Tibial nerve (tissue), 4 donors: ENCODE measurements at places on chromosomes 4 and X. TPM values are rescaled to one million over a fixed set of nuclear protein-coding genes. Genes with fewer than 3 reads are reported as not detected.

- DNase-seq: peak; percentile 4
Measured at GRCh38 chr4:19693936-19694570, 557.7 kb upstream of the SLIT2 start.

GRCh38 chrX:140766024-140766611, 56.6 kb downstream of the LINC00632 start:
- DNase-seq: peak; percentile 25

The RAI2 gene
- 24.3 TPM for total RNA-seq

- DNase-seq: no peak
Measured at GRCh38 chrX:13194291-13195103, 125.4 kb downstream of the ATXN3L start.

- no peak for DNase-seq
Measured at GRCh38 chr4:28287831-28288233, 1427.2 kb downstream of the STIM2 start.

- DNase-seq: no peak
Measured at GRCh38 chrX:20620306-20620705, 353.6 kb upstream of the RPS6KA3 start.

GRCh38 chrX:17656035-17656418, 81.3 kb upstream of the SCML1 start:
- DNase-seq: no peak

DNA sequence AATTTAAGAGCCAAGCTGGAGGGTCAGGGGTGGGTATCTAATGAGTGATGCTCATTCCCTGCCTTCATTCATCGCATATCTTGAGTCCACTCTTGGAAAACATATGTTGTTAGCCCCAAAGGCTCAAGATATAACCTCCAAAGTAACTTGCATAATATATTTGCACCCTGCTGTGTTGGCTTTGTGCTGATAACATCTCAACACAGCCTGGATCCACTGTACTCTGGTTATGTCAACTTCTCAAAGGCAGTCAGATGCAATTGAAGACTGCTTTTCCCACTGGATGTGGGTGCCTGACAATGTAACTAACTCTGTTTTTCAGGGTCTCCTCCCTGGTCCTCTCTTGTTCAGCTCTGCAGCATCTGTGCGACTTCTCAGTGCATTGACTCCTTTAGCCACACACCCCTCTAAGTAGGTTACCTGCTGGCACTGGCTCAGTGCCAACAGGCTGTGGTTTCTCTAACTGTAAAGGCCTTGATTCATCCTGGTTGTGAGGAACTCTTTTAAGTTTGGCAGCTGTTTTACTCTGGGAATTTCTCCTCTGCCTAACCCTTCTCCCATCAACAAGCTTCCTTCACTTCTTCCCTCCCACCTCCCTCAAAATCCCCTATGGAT, 28.1 kb downstream of the SLC16A2 start:
- DNase-seq: no peak

DNA sequence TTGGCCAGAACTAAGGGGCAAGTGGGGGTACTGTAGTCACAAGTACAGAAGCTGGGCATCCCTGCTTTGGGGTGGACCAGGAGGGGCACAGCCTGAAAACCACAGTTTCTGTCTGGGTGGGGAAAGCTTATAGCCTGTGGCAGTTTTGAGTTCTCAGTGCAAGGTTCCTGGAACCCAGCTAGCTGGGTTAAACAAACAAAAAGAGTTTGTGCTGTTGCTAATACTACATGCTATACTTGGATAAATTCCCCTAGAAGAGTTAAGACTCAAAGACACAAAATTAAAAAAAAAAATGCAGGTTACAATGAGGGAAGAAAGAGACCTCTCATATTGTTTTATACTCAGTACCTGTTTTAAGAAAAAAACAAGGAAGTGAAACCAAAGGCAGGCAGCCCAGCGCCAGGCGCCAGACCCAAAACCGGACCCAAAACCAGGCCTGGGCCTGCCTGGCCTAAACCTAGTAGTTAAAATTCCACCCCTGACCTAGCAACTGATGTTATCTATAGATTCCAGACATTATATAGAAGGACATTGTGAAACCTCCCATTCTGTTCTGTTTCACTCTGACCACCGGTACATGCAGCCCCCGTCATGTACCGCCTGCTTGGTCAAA, 50.8 kb downstream of the SLC2A9 start:
- no peak for DNase-seq

The ZDHHC15 gene
- total RNA-seq: 4.4 TPM

DNA sequence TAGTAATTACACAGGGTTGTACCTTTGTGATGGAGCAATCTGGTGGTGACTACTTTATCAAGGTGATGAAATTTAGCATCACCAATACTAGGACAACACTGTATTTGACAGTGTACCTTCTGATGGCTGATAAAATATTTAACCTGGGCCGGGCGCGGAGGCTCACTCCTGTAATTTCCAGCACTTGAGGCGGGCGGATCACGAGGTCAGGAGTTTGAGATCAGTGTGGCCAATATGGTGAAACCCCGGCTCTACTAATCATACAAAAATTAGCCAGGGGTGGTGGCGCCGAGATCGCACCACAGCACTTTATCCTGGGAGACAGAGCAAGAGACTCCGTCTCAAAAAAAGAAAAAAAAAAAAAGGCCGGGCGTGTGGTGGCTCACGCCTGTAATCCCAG, 1.9 kb upstream of the TAF1 start:
- no peak for DNase-seq

The MTMR8 gene
- total RNA-seq: 2.7 TPM

GRCh38 chr4:4871573-4872313, 12.3 kb downstream of the MSX1 start:
- no peak for DNase-seq

DNA sequence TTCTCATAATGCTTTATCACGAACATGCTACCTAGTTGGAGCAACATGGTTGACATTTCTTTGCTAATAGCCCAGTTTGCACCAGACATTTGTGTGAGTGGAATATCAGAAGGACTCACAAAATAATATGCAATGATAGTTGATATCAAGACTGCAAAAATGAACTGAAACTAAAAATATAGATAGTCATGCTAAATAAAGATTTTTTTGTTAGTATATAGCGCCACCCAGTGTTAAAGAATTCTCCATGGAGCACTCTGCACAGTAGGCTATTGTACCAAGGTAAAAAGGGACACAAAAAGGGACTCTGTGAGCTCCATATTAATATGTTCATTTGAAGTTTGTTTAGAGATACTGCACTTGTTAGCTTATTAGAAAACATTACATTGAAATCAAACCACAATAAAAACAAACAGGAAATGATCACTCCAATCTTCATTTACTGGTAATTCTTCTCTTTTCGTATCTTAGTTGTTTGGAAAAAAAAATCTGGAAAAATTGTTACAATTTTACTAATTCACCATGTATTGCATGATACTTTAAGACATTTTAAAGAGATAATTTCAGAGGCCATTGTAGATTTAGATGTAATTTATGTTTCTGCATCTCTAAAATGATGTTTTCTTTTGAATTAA, 1509.6 kb downstream of the ADGRL3 start:
- DNase-seq: no peak

The PSAPL1 gene
- total RNA-seq: not detected

DNA sequence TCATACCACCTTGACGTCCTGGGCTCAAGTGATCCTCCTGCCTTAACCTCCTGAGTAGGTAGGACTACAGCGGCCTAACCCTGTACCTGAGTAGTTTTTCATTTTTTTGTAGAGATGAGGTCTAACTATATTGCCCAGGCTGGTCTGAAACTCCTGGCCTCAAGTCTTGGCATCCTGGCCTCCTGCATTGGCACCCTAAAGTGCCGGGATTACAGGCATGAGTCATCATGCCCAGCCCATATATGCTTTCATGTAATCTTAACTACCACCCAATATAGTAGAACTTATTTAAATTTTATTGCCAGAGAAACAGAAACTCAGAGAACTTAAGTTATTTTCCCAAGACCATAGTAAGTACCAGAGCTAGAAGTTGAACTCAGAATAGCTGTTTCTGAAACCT, 27.1 kb downstream of the AFM start:
- DNase-seq: no peak

GRCh38 chrX:320126-320783, 1.7 kb upstream of the GTPBP6 start:
- no peak for DNase-seq

GRCh38 chrX:31547416-31547815, 475.6 kb upstream of the FTHL17 start:
- no peak for DNase-seq

The POU4F2 gene
- total RNA-seq: not detected

The RAB40AL gene
- 1.4 TPM for total RNA-seq

DNA sequence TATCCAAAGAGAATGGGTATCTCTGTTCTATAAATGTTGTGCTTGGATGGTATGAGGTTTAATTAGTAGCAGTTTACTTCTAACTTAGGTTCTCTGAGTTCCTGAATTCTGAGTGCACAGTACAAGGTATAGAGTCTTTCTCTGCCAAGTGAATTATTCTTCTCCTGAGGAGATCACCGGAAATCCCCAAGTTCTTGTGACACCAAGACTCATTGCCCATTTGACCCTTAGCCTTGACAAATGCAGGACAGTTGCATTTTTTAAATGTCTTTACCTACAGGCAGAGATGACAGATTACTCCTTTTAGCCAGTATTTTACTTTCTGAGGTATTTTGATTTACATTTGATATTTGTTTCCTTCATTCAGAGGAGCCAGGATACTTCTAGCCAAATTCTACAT, 72.9 kb downstream of the MAOA start:
- no peak for DNase-seq

- DNase-seq: no peak
Measured at GRCh38 chr4:53314252-53314651, 51.6 kb downstream of the SCFD2 start.

GRCh38 chr4:57042711-57043169, 64.0 kb downstream of the POLR2B start:
- DNase-seq: peak; percentile 69

DNA sequence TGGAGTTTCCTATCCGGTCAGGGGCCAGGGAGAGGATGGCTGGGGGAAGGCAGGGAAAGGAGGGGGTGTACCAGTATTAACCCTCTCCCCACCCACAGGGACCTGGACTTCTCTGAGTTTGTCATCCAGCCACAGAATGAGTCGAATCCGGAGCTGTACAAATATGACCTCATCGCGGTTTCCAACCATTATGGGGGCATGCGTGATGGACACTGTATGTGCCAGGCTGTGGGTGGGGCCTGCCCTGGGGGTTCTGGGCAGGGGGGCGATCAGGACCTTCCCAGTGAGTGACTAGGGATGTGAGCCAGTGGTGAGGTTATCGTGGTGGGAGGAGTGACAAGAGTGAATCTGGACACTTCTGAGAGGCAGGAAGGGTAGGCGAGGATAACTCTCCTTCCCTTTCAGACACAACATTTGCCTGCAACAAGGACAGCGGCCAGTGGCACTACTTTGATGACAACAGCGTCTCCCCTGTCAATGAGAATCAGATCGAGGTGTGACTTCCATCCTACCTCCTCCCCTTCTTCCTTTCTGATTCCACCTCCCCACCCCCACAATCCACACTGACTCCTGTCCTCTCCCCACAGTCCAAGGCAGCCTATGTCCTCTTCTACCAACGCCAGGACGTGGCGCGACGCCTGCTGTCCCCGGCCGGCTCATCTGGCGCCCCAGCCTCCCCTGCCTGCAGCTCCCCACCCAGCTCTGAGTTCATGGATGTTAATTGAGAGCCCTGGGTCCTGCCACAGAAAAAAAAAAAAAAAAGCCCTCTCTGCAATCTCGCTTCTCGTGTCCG, 14.6 kb downstream of the USP11 start:
- no peak for DNase-seq

- DNase-seq: no peak
Measured at GRCh38 chr4:17066236-17066635, 167.8 kb upstream of the LDB2 start.

The RIPPLY1 gene
- not detected for total RNA-seq

DNA sequence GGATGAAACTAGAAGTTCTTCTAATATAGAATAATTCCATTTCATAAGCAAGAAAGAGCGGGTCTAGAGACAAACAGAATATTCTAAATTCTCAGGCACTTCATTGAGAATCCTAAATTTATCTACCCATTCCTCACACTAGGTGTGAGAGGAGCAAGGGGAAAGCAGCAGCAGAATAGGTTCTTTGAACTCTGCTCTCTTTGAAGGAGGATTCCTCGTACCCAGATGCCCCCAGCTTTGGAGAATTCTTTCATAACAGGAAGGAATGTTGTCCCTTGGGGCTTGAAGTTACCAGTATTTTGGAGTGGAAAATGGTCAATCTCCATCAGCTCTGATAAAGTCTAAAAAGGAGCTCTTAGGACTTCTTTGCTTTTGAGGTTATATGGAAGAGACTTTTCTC, 59.7 kb upstream of the RASGEF1B start:
- no peak for DNase-seq

- DNase-seq: no peak
Measured at GRCh38 chr4:14070289-14070880, 442.9 kb upstream of the BOD1L1 start.

The INTS12 gene
- 29.5 TPM for total RNA-seq

The C4orf51 gene
- total RNA-seq: not detected

DNA sequence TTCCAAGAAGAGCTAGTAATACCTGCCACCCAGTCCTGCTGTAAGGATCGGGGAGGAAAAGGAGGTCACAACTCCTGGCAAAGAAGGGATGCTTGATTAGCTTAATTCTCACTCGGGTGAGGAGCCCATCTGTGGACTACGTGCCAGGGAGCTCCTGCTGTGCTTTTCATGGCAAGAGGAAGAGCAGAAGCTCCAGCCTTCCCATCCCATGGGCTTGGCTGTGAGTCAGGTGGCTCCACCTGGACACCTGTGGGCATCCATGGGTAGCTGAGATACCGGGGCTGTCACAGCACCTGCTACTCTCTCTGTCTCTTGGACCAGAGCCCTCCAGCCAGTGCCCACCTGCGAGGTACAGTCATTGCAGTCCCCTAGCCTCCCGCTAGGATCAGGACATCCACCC, 18.0 kb downstream of the CLNK start:
- no peak for DNase-seq

DNA sequence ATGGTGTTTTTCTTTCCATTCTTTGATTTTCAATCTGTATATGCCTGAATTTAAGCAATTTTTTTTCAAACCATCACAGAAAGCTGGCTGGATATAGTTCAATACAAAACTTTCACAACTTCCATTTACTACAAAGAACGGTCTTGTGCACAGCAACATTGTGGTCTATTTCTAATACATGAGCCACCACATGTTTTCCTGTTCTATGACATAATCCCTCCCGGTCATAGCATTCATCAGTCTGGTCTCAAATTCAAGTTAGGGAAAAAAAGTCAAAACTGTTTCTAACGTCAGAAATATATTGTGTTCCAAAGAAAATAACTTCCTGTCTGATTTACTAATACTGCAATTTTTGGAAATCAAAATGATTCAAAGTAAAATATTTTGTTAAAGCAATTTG, 7.5 kb upstream of the CXCL6 start:
- DNase-seq: no peak

The CXCL5 gene
- not detected for total RNA-seq

DNA sequence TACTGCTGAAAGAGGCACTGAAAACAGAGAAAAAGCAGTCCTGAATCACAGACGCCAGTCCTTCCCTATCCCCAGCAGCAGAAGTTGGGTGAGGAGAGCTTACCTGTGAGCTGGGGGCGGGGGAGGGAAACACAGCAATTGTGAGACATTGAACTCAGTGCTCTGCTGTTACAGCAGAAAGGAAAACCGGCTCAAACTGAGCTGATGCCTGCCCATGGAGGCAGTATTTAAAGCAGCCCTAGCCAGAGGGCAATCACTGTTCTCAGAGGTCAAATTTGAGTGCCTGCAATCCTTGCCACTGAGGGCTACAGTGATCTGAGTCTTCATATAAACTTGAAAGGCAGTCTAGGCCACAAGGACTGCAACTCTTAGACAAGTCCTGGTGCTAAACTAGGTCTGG, 220.7 kb downstream of the GRXCR1 start:
- DNase-seq: no peak

GRCh38 chr4:186167605-186168004, 23.8 kb upstream of the CYP4V2 start:
- no peak for DNase-seq

GRCh38 chr4:80112236-80112635, 39.2 kb upstream of the ANTXR2 start:
- DNase-seq: peak; percentile 30

The SYP gene
- 7.4 TPM for total RNA-seq
